Stimulated activated CD4-positive, alpha-beta T cell treated with anti-CD3 and anti-CD28 coated beads, Interleukin-2, amount 100 ng/mL, for 48 hours (primary cell): ENCODE measurements at places on chromosomes 5 and 9.

GRCh38 chr9:128024761-128025308 lies 42.3 kb downstream of the NAIF1 start:
- no peak for DNase-seq

DNA sequence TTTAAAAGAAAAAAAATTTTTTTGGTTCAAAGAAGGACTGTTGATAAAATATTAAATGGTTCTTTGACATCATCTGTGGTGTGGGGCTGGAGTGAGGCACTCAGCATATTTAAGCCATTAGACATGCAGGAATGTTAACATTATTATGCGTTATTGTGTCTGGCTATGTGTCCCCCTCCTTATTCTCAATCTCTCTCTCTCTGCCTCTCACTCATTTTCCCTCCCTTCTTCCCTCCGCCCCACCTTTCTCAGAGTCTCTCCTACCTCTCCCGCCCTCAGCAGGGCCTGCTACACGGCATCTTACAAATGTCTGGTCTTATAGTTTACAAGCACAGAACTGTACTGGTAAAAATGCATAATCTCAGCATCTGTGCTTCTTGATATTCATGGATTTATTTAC lies 287.8 kb upstream of the TMEM161B start:
- no peak for DNase-seq

GRCh38 chr5:116572350-116573278 lies 2.0 kb downstream of the SEMA6A start:
- no peak for DNase-seq

- DNase-seq: no peak
Measured at GRCh38 chr9:127011772-127012171, 97.2 kb downstream of the RALGPS1 start.

DNA sequence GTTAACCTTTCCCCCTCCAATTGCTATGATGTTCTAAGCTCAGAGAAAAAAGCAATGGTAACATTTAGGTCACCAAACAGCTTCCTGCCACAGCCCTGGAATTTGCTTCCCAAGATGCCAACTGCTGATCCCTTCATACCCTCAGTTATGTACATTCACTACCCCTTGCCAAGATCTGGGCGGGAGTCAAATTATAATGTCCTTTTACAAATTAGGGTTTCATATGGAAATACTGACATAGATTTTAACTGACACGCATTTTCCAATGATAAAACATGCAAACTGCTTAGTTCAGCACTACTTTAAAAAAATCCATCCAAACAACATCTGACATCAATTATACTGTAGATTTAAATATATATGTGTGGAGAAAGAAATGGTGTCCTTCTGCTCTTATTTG lies 5.0 kb downstream of the LOX start:
- no peak for DNase-seq

DNA sequence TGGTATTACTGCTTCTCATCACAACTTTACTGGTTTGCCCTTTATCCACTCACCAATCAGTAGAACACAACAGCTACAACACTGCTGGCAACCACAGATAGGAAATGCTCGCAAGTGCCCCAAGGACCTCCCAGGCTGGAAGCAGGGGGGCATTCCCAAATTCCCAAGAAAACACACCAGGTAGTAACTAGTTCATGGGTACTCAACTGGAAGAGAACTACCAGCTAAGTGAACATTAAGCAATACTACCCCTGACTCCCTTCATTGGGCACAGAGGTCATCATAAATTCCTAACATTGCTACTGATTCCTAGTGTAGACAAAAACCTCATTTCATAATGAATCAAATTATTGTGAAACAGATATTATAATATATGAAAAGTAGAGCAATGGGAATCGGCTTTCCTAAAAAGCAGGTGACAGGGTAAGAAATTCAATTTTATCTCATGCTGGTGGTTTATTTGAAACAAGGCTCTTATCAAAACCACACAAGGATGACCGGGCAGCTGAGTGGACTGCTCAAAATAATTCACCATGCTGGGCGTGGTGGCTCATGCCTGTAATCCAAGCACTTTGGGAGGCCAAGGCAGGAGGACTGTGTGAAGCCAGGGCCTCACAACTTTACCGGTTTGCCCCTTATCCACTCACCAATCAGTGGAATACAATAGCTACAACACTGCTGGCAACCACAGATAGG lies 81.6 kb downstream of the TLE1 start:
- no peak for DNase-seq

- DNase-seq: no peak
Measured at GRCh38 chr5:10222326-10222725, 27.4 kb downstream of the ATPSCKMT start.

- no peak for DNase-seq
Measured at GRCh38 chr5:33491941-33492340, 51.2 kb downstream of the TARS1 start.
